ENCODE measurements at places on chromosomes 6 and 20.

- DNase-seq, result peak; percentile 6
Observed at GRCh38 chr20:48635791-48636267, 192.0 kb downstream of the PREX1 start.

DNA sequence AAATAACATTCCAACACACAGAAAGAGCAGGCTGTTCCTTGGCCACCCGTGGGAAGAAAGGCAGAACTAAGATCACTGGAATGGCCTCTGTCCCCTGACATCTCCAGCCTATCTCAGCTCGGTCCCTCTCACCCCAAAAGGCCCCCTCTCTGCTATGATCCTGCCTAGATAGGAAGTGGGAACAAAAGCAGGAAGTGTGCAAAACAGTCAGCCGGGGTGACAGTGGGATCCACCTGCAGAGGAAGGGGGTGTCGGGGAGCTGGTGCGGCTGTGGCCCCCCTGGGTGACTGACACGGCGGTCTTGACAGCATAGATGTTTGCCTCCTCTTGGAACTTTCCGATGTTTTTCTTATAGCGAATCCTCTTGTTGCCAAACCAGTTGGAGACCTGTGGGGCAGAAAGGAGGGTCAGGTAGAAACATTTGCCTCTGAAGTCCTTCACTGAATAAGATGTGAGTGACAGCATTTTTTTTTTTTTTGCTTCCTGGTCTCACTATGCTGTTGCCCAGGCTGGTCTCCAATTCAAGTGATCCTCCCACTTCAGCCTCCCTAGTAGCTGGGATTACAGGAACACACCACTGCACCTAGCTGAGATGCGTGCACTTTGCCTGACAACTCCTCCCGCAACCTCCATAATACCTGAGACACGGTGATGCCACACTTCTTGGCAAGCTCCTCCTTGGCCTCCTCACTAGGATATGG, 2.8 kb downstream of the PBX2 start:
- DNase-seq, result no peak

DNA sequence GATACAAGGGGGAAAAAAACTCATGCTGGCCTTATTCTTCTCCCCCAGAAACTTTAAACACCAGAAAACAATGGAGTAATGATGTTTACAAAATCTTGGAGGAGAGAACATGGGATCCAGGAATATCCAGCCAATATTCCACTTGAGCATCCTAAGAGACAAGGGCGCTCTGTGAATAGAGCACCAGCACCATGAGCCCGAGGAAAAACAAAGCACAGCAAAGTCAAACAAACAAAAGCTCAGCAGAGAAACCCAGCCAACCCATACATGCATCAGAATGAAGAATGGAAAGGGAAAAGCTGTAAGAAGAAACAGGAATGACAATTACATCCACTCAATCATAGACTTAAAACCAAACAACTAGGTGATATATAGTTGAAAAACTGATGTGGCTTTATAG, 4.6 kb upstream of the NAA20 start:
- no peak for DNase-seq

DNA sequence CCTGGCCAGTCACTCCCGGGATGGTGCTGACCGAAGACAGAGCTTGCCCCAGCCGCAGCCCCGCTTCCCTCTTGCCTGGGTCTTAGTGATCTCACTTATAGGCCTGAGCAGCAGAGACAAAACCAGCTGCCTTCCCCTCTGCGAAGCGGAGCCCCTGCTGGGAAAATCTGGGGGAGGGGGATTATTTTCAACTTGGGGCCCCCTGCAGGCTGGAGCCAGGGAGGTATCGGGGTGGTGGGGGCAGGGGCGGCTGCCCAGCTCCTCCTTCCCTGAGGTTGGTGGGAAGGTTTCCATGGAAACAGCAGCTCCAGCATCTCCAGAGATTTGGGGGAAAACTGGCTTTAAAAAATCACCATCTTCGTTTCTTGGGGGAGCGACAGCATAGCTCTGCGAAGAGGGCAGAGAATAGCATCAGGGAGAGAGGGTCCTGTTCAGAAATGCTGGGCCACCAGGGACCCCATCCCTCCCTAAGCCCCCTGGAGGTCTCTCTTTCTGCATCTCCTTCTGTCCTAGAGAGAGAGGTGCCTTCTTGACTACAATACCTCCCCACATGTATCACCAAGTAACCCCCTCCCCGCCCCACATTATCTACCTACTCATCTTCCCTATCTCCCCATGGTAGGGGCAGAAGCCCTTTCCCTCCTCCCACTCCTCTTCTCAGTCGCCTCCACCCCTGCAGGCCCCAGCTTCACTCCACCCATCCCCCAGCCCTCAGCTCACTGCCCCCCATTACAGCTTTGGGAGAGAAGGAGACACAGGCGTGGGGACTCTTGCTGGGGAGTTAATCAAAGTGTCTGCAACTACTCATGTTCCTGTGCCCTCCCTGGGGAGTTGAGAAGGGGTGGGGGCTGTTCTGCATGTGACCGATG, 88.4 kb upstream of the CCDC167 start:
- DNase-seq, result no peak

DNA sequence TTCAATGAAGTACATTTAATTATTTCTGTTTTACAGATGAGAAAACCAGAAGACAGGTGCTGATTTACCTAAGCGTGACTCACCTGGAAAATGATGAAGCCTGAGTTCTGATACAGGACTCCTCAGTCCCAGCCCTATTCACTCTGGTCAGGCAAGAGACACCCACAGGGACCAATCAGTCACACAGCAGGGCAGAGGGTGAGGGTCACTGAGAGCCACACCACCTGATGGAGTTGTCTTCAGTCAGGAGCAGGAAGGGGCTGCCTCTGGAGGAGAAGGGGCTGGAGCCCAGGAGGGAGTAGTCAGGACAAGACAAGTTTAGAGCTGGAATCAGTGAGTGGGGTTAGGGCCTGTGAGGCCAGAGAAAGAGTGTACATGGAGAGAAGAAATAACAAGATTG, 251.2 kb upstream of the MOCS1 start:
- DNase-seq, result no peak

- DNase-seq, result no peak
Observed at GRCh38 chr20:36369739-36370138, 63.6 kb downstream of the DLGAP4 start.

- no peak for DNase-seq
Observed at GRCh38 chr6:169566319-169566718, 135.5 kb downstream of the WDR27 start.

GRCh38 chr6:14932485-14933182, 313.2 kb upstream of the JARID2 start:
- DNase-seq, result no peak

DNA sequence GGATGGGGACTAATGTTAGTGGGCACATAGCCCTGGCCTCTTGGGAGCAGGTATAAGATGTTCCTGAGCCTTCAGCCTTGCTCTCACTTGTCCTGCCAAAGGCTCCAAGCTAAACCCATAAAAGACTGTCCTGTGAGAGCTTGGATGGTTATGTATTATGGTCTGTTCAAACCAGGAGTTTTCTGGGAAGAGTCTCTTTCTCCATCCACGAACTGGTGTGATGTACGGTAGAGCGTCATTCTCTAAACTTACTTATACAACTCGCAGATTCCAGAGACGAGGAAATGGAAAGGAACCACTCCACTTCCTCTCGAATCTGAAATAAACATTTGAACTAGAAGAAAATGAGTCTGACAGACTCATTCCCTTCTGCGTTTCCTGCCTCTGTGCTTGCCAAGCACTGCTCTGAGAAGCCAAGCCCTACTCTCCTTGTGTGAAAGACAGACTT, 5.3 kb downstream of the SOBP start:
- DNase-seq, result no peak

DNA sequence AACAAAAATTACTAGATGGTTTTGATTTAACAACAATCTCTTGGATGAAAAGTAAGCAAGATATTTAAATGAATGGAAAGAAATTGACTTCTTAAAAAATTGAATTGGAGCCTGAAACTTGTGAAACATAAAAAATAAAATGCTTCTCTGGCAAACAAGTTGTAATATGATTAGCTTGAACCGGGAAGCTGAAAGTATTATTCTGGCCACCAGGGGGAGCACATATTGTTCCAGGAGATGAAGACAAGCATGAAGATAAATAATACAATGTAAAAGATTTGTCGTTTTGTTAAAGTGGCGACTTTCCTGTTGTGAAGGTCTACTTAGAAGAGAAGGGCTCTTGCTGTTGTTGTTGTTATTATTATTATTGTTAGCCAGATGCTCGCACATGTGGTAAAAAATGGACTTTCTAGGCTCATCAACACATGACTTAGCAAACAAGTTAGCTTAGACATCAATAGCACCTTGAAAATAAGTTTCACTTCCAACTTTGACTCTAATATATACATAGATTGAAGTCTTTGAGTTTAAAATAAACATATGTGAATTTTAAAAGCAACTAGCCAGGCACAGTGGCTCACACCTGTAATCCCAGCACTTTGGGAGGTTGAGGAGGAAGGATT, 14.2 kb downstream of the PAX1 start:
- DNase-seq, result peak; percentile 5

GRCh38 chr6:17416806-17417205, 23.4 kb downstream of the CAP2 start:
- DNase-seq, result no peak
